NCI-H1694 (cell line): ENCODE measurements at places on chromosomes 7 and 10.

GRCh38 chr7:152587366-152587765 lies 88.6 kb downstream of the XRCC2 start:
- no peak for DNase-seq

GRCh38 chr7:1663223-1663622 lies 6.9 kb upstream of the ELFN1 start:
- DNase-seq = no peak

GRCh38 chr7:12383377-12383776 lies 20.3 kb downstream of the VWDE start:
- DNase-seq = no peak

GRCh38 chr10:118687472-118687871 lies 67.3 kb downstream of the CACUL1 start:
- no peak for DNase-seq

- no peak for DNase-seq
These were observed 632.5 kb upstream of the ANKRD30A start for GRCh38 chr10:36492590-36493515.

DNA sequence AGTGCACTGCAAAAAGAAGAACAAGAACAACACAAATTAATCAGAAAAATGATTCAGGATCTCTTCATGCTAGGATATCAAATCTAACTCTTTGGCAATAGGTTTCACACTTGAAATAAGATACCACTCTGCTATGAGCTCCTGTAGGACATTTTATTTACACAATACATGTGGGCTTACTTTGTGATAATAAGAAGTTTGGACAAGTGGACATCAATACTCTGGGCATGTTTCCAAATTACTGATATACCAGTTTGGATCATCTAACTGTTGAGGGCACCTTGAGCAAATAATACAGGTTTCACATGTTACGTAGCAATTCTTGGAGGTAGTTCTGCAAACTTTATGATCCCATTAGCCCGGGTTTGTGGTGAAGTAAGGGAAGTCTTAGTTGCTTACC lies 59.8 kb downstream of the CPVL start:
- DNase-seq = no peak

DNA sequence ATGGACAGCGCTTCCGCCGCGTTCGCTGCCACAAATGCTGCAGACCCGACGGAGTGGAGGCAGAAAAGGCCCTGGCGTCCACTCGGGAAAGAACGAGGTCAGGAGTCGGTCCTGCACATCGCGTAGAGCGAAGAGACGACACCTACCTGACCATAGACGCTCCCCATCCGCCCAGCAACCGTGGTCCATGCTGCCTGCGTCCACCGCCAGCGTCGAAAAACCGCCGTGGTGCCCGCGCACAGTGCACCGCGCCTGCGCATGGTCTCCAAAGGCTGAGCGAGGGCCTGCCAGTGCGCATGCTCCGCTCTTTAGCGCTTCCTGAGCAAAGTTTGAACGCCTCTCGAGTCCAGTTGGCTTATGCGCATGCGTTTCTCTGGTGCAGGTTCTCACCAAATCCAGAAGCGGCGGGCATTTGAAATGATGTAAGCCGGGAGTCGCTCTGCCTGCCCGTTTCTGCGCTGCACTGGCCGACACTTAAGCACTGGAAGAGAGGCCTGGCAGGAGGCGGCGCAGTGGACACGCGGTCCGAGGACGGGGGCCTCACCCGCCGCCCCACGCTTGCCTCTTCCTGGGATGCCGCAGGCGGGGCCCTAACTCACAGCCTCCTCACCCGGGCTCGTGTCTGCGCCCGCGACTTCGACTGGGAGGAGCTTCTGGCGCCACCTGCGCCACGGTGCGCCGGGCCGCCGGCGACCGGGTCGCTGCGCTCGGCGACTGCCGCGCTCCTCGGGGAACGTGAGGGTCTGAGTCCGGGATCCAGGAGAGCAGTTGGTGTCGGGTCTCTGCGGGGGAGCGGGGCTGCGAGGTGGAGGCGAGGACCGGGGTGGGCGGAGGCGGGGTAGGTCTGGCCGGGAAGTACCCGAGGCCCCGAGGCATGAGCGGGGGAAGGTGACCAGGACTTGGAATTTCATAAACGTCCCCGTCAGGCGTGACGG lies at the start of gene FAM24B:
TSS of gene FAM24B (minus strand) at position 243 of the 935 bp plus-strand sequence. CDS start 29,066 bp downstream, outside the sequence.
- DNase-seq = peak; percentile 78

DNA sequence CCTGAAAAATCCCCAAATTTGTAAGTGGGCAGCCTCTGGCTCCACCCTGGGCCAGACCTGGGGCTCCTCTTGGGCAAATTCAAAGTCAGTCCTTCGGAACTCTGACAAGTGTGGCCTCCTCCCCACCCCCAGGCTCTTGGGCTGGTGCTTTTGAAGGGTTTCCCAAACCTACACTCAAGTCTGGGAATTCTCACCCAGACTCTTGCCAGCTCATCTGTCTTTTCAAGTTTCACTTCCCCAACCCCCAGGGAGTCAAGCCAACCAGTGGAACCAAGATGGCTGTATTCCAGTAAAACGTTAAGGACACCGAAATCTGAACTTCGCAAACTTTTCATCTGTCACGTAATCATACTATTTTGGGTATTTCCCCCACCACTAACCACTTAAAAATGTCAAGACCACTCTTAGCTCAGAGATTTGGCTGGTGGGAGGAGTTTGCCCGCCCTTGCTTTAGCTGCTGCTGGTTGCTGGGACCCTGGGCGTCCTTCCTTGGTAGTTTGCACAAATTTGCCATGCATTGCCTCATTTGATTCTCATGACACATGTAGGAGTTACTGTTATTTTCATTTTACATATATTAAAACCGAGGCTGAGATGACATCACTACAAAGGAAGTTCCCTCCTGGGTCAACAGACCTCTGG lies 1.7 kb upstream of the MYO1G start:
- no peak for DNase-seq

DNA sequence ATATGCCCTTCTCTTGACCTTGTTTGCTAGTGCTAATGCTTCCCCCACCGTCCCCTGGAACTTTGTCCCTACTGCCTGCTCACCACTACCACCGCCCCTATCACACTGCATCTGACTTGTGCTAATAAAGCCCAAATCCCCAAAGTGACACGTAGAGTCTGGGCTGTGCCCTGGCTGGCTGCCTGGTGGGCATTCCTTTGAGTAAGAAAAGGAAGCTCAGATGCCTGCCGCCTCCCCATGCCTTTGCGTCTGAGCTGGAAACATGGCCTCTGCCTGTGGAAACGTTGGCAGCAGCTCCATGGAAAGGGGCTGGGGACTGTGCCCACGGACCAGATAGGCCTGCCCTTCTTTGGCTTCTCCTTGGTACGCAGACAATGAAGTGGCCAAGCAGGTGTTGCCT lies 138.3 kb downstream of the CYP26A1 start:
- DNase-seq = no peak

- no peak for DNase-seq
These were observed 950 bp upstream of the GCC1 start for GRCh38 chr7:127586346-127586745.

DNA sequence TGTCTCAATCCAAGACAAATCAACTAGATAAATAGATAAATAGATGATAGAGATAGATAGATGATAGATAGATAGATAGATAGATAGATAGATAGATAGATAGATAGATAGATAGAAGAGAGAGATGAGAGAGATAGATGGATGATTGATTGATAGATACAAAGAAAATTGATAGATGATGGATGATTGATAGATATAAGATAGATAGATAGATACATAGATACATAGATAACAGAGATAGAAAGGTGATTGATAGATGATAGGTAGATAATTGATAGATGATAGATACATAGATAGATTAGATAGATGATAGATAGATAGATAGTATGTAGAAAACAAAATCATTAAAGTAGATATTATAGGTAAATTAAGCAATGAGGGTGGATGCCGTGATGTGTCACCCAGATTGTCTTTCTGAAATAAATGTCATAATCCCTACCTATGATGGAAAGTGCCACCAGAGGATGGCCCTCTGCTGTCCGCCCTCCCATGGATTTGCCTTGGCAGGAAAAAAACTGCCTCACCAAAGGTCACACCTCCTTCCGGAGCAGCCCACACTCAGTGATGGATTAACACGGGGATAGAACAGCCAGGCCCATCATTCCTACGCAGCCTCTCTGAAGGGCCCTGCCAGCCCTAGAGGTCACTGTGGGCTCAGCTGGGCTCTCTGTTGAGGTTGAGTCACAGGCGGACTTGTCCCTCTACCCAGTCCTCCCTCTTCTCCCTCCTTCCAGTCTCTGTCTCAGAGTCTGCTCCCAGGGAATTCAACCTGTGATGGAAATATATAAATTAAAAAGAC lies 50.8 kb downstream of the KCNH2 start:
- no peak for DNase-seq

DNA sequence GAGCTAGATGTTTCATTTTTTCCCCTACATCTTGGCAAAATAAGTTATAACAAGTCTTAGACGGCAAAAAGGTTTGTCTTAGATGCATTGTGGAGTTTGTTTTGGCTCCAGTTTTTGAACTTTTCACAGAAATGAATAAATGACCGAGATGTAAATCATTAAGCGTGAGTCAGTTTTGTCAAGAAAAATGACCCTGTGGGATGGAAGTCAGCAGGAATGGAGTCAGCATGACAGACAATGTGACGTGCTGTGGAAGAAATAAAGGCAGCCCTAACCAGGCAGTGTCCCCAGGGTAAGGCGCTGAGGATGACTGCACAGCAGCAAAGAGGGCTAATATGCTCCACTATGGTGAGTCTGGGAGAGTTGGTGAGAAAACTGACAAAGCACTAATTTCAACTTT lies 163.2 kb downstream of the NOC3L start:
- DNase-seq = no peak

- DNase-seq = no peak
These were observed 205.3 kb downstream of the CHRM2 start for GRCh38 chr7:137073571-137074325.

DNA sequence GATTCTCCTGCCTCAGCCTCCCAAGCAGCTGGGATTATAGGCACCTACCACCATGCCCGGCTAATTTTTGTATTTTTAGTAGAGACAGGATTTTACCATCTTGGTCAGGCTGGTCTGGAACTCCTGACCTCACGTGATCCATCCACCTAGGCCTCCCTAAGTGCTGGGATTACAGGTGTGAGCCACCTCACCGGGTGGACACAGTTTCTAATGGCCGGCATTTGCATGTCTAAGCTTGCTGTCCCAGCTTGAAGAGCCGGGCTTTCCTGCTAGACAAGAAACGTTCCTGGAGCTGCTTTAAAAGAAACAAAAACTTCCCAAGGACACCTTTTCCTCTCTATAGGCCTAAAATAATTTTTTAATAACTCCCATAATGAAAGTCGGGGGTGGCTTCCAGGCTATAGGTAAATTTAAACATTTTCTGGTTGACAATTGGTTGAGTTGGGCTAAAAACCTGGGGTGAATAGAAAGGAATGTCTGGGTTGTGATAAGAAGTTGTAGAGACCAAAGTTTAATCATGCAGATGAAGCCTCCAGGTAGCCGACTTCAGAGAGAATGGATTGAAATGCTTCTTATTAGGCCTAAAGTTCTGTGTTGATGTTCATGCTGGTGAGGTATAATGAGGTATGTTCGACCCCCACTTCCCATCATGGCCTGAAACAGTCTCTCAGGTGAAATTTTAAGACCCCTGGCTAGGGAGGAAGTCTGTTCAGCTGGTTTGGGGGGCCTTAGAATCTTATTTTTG lies 8.8 kb downstream of the ACADSB start:
- no peak for DNase-seq

GRCh38 chr7:81186691-81187090 lies 267.8 kb upstream of the SEMA3C start:
- no peak for DNase-seq

- DNase-seq = no peak
These were observed 184.3 kb downstream of the FOXP2 start for GRCh38 chr7:114598946-114599345.

DNA sequence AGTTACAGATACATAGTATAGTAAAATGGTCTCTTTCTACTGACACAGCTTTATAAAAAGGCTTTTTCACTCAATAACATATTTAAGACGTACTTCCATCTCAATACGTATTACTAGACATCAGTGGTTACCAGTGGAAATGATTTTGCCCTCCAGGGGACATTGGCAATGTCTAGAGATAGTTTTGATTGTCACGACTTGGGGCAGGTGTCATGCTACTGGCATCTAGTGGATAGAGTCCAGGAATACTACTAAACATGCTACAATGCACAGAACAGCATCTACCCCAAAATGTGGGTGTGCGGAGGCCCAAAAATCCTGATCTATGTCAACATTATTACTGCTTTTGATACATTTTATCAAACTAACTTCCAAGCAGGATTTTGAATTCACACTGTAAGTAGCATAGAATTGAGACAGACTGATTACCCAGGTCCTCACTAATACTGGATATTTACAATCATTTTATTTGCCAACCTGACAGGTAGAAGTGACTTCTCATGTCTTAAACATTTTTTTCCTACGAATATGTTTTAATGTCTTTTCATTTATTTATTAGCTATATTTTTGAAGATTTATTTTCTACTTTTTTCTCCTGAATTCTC lies 53.8 kb downstream of the HGF start:
- peak; percentile 64 for DNase-seq

- no peak for DNase-seq
These were observed 144.7 kb downstream of the CYP26A1 start for GRCh38 chr10:93218386-93218785.

DNA sequence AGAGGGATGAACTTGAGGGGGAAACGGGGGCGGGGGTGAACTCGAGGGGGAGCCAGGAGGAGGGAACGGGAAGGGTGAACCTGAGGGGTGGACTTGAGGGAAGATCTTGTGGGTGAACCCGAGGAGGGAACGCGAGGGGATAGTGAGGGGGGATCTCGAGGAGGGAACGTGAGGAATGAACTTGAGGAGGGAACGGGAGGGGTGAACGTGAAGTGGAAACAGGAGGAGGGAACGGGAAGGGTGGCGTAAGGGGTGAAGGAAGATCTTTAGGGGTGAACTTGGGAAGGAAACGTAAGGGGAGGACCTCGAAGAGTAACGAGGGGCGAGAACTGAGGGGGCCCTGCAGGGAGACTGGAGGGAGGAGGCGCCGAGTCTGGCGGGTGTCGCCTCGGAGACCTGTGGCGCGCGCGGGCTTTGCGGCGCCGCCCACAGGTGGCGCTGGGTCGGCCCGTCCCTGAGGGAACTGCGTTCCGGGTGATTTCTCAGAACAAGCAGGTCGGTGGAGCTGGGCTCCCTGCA lies 651 bp downstream of the MYO3A start:
- DNase-seq = no peak

DNA sequence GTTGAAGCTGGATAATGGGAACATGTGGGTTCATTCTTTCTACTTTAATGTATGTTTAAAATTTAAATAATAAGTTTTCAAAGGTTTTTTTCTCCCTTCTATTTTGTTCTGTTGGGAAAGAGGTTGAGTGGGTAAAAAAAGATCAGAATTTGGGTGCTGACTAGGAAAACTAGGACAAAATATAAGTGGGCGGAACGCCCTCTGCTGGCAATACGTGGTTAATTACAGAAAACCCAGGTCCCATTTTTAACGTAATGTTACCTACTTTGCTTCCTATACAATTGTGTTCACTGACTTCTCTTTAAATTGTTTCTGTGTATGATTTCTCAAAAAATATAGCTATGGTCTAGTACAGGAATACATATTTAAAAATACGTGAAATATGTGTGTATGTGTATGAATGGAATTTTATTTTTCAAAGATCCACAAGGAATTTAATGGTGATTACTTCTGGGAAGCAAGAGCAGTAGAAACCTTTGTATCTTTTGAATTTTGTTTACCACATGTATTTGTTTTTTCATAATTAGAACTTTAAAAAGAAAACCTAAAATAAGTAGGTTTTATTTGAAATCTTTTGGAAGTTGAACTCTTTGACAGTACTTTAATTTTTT lies 8.7 kb downstream of the ECD start:
- peak; percentile 46 for DNase-seq

GRCh38 chr10:29127731-29128130 lies 161.1 kb upstream of the LYZL1 start:
- no peak for DNase-seq
